ENCODE measurements at places on chromosomes 7 and 10. TPM values are rescaled to one million over a fixed set of nuclear protein-coding genes. Genes with fewer than 3 reads are reported as not detected.

Gene ZNF92
- 3.3 TPM for total RNA-seq

Gene AFAP1L2
- 14.5 TPM for total RNA-seq

Gene OR13A1
- total RNA-seq, result not detected

Gene CLDN15
- total RNA-seq, result 1.1 TPM

Gene NEUROD6
- total RNA-seq, result not detected

Gene LAMB4
- total RNA-seq, result not detected

Gene PVRIG
- not detected for total RNA-seq

Gene ARHGAP12
- 10.4 TPM for total RNA-seq

Gene ADAMTS14
- total RNA-seq, result 2.5 TPM

Gene SPAM1
- not detected for total RNA-seq

Gene FRAT2
- 6.7 TPM for total RNA-seq

Gene PARD3
- 44.6 TPM for total RNA-seq

Gene GIMAP6
- not detected for total RNA-seq

Gene AP1S1
- 105 TPM for total RNA-seq

Gene ZNF273
- 2.8 TPM for total RNA-seq

Gene POLR3A
- 13.7 TPM for total RNA-seq

Gene NDUFB2
- total RNA-seq, result 205 TPM

Gene NXPH1
- not detected for total RNA-seq

Gene PNLIPRP1
- not detected for total RNA-seq

Gene TLL2
- total RNA-seq, result 3.7 TPM

Gene SMO
- total RNA-seq, result 21.0 TPM

Gene RARRES2
- total RNA-seq, result 34.4 TPM

Gene CLEC2L
- not detected for total RNA-seq

Gene PRLHR
- total RNA-seq, result not detected

Gene BCAP29
- 40.9 TPM for total RNA-seq

Gene AASS
- total RNA-seq, result 14.3 TPM

Gene SMURF1
- 17.6 TPM for total RNA-seq

Gene NCF1
- total RNA-seq, result 0.63 TPM

Gene AKR1C8
- total RNA-seq, result not detected

Gene WNT8B
- not detected for total RNA-seq

Gene EPHB6
- total RNA-seq, result 5.5 TPM

Gene SYNPO2L
- not detected for total RNA-seq

Gene CHST3
- 45.5 TPM for total RNA-seq

Gene LEP
- total RNA-seq, result not detected

Gene STX1A
- total RNA-seq, result 23.8 TPM
